ENCODE measurements at places on chromosomes 2 and 18. TPM values are rescaled to one million over a fixed set of nuclear protein-coding genes. Genes with fewer than 3 reads are reported as not detected.

- peak; percentile 24 for DNase-seq
Measured at GRCh38 chr2:203533676-203534591, 1.2 kb downstream of the RAPH1 start.

GRCh38 chr2:39736640-39737039 is 42.4 kb downstream of the THUMPD2 start:
- no peak for DNase-seq

GRCh38 chr2:25085761-25086560 is 44.1 kb downstream of the EFR3B start:
- DNase-seq = no peak

- no peak for DNase-seq
Measured at GRCh38 chr2:194567661-194568017, 1089.4 kb upstream of the SLC39A10 start.

- no peak for DNase-seq
Measured at GRCh38 chr2:132671151-132671835, 1.3 kb upstream of the LYPD1 start.

DNA sequence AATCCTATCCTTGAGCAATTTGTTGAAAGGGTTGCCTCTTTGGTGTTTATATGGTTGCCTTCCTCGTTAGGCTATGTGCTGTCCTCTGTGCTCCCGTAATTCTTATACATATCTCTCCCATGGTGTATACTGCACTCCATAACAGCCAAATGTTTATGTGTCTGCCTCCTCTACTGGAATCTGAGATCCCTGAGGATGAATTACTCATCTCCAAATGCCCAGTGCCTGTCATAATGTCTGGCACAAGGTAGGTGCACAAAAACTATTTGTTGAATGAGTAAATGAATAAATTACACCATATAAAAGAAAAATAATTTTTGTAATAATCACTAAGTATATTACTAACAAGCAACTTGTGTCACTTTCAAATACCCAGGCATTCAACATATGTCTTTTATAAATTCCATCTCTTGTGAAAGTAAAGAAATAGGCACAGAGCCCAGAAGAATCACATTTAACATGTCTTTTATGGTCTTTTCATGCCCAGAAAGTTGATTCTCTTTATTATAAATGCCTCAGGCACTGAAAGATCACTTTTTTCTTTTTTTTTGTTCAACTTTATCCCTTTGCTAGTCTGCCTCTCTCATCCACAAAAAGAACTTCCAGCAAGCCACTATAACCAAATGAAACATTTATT is 164.9 kb downstream of the CCDC148 start:
- DNase-seq = no peak

- DNase-seq = no peak
Measured at GRCh38 chr2:101344137-101344536, 35.6 kb upstream of the RNF149 start.

GRCh38 chr2:50763776-50764175 is 268.2 kb downstream of the NRXN1 start:
- no peak for DNase-seq

DNA sequence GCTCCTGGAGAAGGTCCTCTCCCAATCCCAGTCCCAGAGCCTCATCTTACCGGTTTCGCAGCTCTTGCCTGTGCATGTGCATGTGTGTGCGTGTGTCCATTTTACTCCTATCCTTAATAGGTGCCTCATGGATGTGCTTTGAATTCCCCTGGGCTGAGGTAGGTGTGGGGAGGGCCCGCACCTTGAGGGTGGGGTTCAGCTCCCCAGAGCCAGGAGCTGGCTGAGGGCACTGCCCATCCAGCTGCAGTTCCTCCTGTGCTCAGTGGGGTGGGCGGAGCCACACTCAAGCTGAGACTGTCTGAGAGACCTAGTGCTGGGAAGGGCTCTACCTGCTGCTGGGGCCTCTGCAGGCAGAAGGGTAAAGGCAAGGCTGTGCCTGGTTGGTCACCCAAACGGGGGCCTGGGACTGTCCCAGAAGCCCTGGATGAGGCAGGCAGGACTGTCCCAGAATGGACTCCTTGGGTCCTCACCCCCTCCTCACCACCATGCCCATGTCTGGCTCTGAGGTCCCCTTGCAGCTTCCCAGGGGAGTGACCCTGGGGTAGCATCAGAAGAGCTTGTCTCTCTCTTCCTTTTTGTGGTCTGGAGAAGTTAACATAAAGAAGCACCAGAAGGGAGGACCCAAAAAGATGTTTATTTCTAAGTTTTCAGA is 8.9 kb downstream of the GDF7 start:
- DNase-seq = peak; percentile 51

DNA sequence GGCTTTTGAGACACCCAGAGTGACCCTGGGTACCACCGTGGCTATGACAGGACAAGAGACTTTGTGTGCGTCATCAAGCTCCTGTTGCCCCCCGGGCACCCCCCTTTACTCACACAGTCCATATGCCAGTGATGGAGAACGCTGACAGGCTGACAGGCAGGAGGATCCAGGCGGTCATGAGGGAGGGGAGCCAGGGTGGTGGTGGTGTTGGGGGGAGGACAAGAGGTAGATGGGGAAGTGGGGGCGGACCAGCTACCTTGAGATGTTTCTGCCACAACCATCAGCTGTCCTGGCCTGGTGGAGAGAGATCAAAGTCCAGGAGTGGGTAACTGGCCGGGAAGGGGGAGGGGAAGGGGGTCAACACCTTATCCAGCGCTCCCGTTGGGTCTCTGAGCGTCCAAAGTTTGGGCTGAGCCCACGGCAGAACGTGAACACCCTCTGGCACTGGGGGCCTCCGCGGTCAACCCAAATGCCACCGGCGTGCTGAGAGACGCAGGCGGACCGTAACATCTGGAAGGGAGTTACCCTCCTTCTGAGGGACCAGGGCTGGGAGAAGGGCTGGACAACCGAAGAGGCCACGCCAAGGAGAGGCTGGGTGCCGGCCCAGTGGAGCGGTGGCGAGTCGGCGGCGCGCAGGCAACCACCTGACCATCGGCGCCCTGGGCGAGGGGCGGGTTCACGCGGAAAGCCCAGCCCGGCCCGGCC is 575 bp downstream of the TMEM150A start:
- DNase-seq = no peak

GRCh38 chr18:44884431-44884830 is 203.7 kb downstream of the SETBP1 start:
- no peak for DNase-seq

DNA sequence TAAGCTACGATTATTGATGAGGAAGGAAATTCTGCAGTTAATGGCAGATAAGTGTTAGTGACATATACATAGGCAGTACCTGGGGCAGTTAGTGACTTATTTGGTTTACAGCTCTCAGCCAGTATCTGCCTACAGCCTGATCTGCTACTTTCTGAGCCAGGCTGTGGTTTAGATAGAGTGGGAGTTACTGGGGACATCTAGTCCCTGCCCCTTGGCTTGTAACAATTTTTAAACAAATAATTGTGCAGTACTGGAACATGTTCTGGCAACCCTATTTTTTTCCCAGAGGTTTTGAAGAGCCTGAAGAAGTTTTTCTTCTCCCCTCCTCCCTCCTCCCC is 2.3 kb downstream of the KIF5C start:
- no peak for DNase-seq

- no peak for DNase-seq
Measured at GRCh38 chr2:195662138-195662537, 5.1 kb downstream of the SLC39A10 start.

DNA sequence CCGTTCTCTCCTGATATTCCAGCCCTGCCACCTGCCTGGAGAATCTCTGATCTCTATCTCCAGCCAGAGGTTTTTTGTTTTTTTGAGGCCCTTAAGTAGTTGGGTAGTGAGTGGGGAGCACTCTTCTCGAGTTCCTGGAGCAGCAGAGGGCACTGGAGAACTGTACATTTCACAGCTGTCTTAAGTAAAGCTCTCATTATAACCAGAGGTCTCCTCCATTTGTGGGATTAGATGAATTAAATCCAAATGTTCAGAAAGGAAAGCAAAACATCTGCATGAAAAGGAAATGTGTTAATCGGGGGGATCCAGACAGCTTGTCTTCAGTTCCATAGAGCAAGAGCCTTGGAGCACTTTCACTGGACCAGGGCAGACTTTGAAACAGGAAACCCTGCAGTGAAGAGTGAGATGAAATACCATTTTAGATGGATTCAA is 32.8 kb downstream of the AOX1 start:
- peak; percentile 47 for DNase-seq

- DNase-seq = no peak
Measured at GRCh38 chr2:48015421-48015820, 109.1 kb upstream of the FBXO11 start.

DNA sequence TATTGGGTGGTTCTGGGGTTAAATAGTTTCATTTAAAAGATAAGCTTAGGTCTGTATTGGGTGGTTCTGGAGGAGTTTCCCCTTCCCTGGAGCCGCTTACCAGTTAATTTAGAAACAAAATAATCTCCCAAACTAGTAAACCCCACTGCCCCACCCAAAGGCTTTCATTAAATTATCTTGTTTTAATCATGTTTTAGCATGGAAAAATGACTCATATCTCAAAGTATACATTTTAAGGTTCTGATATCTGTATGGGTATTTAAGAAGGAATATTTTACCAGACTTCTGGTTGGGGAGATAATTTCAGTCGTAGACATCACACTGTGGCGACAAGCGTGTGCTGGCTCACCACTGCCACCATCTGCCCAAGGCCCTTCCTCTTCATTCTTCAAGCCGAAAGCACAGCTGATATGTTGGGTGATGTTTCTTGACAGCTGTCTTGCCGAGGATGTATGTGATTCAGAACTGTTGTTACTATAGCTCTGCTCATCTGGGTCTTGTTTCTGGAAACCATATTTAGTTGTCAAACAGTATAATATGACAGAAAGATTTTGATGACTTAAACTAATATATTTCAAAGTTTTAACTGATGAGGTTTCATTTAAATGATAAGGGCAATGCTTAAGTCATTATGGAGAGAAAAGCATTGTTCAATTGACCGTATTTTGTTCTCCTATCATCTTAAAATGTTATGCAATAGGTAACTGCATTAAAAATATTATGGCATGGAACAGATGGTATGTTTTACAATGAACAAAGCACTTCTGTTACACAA is 5.1 kb downstream of the FIGLA start:
- DNase-seq = peak; percentile 65

GRCh38 chr2:194260185-194260584 is 1396.8 kb upstream of the SLC39A10 start:
- no peak for DNase-seq

GRCh38 chr2:218419630-218420216 is 800 bp downstream of the VIL1 start:
- DNase-seq = no peak

DNA sequence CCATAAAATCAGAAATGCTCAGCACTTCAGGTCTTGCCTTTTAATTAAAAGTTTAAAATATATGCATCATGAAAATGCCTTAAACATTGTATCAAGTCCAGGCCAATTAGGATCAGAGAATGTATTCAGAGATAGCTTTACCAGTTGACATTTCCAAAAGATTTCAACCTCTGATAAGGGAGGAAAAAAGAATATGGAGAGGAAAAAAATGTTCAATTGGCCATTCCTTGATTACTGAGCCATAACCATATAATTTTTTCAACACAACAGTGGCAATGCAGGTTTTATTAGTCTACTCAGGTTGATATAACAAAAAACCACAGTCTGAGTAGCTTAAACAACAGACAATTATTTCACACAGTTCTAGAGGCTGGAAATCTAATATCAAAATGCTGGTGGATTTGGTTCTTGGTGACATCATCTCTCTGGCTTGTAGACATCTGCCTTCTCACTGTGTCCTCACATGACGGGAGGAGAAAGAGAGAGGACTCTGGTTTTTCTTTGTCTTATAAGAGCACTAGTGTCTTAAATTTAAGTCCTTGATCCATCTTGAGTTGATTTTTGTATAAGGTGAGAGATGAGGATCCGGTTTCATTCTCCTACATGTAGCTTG is 111.9 kb downstream of the IRS1 start:
- no peak for DNase-seq

GRCh38 chr2:220347626-220348025 is 720.2 kb downstream of the SLC4A3 start:
- DNase-seq = no peak

DNA sequence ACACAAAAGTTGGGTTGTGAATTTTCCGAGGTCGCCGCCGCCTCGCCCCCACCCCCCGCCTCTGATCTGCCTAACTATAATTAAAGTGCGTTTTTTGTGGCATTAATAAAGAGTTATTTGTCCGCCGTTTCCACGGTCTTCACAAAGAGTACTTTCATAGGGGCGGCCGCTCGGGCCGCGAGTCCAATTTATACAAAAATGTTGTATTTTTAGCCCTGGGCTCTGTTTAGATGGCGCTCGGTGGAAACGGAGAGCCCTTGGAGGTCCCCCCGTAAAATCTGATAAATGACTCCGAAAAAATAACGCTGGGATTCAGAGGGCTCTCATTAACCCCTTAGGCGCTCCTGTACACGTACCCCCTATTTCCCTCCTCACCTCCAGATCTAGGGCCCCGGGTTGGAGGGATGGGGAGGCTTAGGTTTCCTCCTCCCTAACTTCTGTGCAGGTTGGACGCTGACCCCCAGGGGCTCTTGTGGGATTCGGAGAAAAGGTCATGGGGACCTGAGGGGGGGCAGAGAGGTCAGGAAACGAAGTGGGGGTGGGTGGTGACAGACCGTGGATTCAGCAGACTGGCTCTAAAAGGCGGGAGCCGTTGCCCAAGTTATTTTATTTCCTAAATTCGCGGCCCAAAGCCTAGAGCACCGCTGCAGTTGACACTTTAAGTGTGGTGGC is 1.9 kb downstream of the CYP26B1 start:
- DNase-seq = no peak

DNA sequence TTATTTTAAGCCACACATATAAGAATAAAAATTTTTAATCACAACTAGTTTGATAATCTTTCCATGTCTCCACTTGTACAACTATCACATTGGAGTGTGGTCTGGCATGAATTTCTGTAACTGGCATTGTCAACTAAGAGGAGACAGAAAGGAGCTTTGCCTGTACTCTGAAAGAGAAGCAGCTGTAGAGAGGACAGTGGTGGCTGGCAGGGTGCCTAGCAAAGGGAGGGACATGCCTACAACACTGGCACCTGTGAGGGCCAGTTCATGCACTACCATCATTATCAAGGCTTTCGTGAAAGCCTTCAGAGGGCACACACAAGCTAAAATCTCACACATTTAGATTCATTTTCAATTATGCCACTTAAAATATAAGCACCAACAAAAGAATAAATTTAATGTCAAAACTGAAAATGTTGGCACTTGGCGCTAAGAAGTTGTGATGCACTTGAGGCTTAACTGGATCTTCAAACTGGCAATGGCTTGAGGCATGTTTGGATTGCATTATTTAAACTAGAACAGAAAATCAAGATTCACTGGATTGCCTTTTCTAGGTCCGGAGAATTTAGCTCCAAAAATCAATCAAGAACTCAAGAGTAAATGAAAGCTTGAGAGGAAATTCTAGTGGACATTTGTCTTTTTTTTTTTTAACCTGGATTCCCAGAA is 238.6 kb downstream of the ZNF385B start:
- no peak for DNase-seq

Gene CABLES1
- 18.3 TPM for total RNA-seq

Gene PROC
- 1.1 TPM for total RNA-seq

Gene COL4A4
- total RNA-seq = not detected

Gene NETO1
- total RNA-seq = not detected

Gene DSC3
- not detected for total RNA-seq

Gene DNER
- total RNA-seq = not detected

Gene BCL2
- total RNA-seq = 11.8 TPM

Gene DHX57
- 8.3 TPM for total RNA-seq

Gene GAD1
- total RNA-seq = 3.2 TPM

Gene C1QL2
- not detected for total RNA-seq

Gene MEIS1
- 96.9 TPM for total RNA-seq

Gene FBLN7
- total RNA-seq = under 0.01 TPM

Gene MAPRE2
- total RNA-seq = 77.6 TPM
